Stimulated activated CD8-positive, alpha-beta memory T cell treated with anti-CD3 and anti-CD28 coated beads, Interleukin-2, amount 100 ng/mL, for 48 hours (primary cell): ENCODE measurements at places on chromosomes 4 and X.

GRCh38 chr4:78747475-78747922, 28.7 kb upstream of the BMP2K start:
- DNase-seq, result no peak

- no peak for DNase-seq
Observed at GRCh38 chr4:173091362-173091761, 77.2 kb upstream of the GALNT7 start.

- DNase-seq, result no peak
Observed at GRCh38 chrX:129488359-129488758, 34.9 kb downstream of the SMARCA1 start.

GRCh38 chr4:90121676-90122354, 5.4 kb upstream of the CCSER1 start:
- no peak for DNase-seq

- DNase-seq, result no peak
Observed at GRCh38 chr4:183848805-183849204, 56.3 kb upstream of the STOX2 start.

- DNase-seq, result no peak
Observed at GRCh38 chr4:125992891-125993290, 678.1 kb downstream of the FAT4 start.

GRCh38 chr4:79431839-79432238, 23.8 kb upstream of the GK2 start:
- DNase-seq, result no peak

DNA sequence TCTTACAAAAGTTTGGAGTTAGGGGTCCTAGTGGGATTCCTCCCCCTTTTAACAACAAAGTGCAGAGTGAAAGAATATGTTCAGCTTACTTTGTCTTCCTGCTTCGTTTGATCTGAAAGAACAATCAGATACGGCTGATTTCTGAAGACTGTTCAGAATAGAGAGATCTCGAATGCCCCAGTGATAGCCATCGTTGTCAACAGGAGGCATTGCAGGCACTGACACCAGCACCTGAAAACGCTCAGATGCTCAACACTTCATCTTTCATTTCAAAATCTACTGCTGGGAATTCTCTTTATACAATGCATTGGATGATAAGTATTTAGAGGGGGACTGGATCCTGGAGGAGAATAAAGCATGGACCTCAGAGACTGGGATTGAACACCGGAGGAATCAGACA, 186.3 kb upstream of the TENM3 start:
- no peak for DNase-seq

DNA sequence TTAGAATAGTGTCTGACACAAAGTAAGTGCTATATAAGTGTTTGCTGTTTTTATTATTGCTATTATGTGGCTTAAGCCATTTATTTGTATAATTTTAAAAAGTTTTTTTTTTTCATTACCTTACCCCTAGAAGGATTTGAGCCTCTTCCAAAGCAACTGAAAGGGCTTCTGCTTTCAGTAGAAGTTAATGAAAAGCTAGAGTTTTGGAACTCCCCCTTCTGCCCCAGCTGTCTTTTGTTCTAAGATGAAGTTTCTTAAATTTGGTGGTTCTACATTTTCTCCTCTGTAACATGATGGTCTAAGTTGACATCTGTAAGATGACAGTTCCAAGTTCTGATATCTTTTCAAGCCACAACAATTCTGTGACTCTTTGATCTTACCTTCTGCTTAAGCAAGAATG, 30.3 kb downstream of the FHIP1A start:
- no peak for DNase-seq

- DNase-seq, result no peak
Observed at GRCh38 chrX:120302434-120302833, 8.8 kb downstream of the TMEM255A start.

DNA sequence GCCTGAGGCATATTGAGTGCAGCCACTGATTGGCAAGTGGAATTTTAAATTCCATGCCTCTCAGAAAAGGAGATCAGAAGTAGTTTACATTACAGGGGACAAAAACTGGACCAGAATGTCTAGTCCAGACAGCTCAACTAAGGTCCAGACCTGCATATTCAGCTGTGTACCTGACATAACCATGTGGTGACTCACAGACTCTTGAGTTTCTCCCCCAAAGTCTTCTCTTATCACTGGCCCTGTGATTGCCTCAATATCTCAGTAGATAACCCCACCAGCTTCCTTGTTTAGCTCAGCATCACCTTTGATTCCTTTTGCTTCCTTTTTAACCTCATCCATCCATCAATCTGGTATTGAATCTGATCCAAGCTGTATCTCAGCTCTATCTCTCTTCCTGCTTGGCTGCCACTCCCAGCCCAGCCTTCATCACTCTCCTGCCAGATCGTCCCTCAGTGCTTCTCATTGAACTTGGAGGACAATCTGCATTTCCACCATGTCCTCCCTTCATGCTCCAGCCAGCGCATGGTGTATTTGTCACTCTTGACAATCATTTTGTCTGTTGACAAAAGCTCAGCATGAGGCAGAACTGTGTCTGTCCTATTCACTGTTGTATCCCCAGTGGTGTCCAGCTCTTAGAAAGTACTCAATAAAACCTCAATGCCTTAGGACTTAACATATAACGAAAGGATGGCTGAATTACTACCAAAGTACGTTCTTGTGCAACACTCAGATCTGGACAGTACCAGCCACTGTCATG, 27.8 kb upstream of the SLC2A9 start:
- no peak for DNase-seq

DNA sequence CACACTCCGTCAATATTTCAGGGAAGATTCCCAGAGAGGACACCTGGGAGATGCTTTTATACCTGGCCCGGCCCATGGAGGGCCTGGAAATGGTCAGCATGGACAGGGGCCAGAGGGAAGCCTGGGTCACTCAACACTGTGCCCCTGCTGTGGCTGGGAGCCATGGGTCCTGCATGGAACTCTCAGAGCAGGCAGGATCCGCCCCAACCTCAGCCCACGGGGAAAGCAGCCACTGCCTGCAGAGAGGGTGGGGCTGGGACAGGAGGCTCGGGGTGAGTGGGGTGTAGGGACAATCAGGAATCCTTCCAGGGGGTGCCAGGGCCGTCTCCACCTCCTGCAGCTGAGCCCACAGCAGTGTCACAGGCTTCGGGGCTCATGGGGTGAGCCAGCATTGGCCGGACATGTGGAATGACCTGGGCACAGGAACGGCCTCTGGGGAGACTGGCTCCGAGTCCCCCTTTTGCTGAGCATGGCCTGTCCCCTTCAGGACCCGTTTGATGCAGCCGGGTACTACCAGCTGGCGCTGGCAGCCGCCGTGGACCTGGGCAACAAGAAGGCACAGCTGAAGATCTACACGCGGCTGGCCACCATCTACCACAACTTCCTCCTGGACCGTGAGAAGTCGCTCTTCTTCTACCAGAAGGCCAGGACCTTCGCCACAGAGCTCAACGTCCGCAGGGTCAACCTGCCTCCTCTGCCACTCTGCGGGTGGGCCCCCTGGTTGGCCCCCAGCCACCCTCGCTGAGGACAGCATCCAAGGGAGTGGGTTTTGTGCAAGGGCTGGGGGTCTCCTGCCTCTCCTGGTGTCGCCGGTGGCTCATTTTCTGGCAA, 29.1 kb upstream of the HTRA3 start:
- no peak for DNase-seq

GRCh38 chrX:150081076-150081475, 142.8 kb upstream of the EOLA2 start:
- DNase-seq, result no peak

DNA sequence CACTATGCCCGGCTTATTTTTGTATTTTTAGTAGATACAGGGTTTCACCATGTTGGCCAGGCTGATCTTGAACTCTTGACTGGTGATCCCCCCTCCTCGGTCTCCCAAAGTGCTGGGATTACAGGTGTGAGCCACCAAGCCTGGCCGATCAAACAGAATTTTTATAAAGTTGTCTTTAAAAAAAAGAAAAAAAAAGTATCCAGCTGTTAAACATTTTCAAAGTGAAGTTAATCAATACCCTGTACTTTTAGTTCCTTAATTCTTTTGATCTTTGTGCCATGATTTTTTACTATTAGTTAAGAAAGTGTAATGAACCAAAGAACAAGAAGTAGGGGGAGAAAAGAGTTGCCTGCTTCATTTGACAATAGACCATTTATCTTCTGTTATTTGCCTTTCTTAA, 24.3 kb downstream of the SMAD1 start:
- DNase-seq, result no peak

DNA sequence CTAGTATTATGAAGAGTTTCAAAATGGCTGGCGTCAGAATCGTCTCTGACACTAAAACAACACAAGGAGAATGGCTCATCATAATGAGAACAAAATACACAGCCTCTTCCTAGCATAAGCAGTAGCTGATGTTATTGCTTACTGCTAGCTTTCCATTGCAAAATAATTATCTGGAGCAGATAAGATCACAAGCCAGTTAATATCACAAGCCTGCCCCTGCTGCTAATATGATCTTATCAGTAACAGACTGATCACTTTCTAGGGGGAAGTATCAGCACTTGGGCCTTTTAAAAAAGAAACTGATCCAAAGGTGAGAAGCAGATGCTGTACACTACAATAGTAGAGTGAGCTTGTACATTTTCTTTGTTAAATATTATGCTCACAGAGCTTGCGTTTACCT, 554.8 kb upstream of the PABPC4L start:
- no peak for DNase-seq

DNA sequence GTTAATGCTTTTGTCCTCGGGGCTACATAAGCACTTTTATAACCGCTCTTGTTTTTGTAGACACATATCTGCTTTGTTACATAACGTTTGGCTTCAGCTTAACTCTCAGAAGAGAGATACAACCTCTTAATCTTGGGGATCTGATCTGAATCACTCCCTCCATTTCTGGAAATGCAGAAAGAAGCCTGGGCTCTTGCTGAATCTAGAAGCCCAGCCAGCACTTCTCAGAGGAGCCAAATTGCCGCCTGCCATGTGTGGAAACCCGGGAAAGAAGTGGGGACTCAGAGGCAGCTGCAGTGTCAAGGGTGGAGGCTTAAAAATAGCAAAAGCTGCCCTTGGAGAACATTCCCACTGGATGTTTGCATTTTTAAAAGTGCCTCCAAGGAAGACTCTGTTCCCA, 69.3 kb upstream of the LDB2 start:
- no peak for DNase-seq

- no peak for DNase-seq
Observed at GRCh38 chrX:93594780-93595179, 78.6 kb downstream of the NAP1L3 start.

GRCh38 chr4:97349468-97350186, 793.6 kb downstream of the STPG2 start:
- no peak for DNase-seq

GRCh38 chr4:169618986-169619385, 1.4 kb upstream of the CLCN3 start:
- no peak for DNase-seq

GRCh38 chrX:35380808-35381700, 417.1 kb upstream of the MAGEB16 start:
- DNase-seq, result no peak

DNA sequence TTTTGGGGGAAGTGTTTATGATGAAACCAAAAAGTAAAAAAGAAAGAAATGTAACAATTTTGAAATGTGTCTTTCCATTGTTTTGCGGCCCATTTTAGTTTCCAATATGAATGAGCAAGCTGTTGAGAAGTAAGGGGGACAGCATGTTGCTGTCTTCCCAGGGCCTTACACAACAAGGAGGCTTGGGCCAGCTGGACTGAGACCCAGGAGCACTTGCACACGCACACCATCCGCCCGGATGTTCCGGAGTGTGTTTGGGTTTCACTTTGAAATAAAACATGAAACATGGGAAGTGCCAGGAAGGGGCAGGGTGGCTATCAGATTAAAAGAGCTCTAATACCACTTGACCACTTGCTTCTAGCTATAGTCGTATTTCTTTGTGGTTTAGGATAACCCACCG, 144.4 kb downstream of the NHS start:
- no peak for DNase-seq

DNA sequence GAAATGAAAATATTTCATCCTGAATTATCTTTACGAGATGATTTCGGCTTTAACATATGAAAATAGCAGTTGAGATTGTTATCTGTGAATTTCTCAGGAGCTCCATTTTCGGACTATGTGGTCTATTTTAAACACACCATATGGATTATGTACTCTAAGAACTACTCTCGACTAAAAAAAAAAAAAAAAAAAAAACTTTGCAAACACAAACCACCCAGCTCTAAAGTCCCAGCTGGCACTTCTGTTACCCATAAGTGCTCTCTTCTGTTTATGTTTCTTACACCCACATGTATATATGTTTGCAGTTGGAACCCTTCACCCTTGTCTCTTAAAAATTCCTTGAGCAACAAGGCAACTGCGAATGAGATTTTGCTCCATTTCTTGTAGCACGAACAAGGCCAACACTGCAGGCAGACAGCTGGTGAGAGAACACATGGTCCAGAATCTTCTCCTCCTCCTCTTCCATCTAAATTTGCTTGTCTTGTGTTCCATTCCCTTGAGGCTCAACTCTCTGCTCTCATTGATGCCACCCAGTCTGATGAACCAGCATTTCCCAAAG, 172.7 kb upstream of the HCCS start:
- DNase-seq, result no peak

- DNase-seq, result no peak
Observed at GRCh38 chr4:107333518-107333917, 297.4 kb upstream of the DKK2 start.

GRCh38 chrX:42954880-42955279, 176.9 kb upstream of the PPP1R2C start:
- no peak for DNase-seq

DNA sequence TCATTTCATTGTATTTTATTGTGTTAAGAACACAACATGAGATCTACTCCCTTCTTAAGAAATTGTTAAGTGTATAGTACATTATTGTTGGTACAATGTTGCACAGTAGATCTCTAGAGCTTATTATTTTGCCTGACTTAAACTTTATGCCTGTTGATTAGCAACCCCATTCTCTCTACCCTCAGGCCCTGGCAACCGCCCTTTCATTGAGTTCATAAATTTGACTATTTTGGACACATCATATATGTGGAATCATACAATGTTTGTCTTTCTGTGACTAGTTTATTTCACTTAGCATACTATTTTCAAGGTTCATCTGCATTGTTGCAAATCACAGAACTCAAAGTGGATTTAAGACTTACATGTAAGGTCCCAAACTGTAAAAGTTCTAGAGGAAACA, 222.1 kb downstream of the IL15 start:
- DNase-seq, result no peak

- DNase-seq, result no peak
Observed at GRCh38 chrX:43703211-43703791, 47.2 kb downstream of the MAOA start.

GRCh38 chrX:47797084-47797483, 39.6 kb upstream of the ZNF81 start:
- DNase-seq, result no peak

GRCh38 chrX:8103655-8104054, 67.4 kb downstream of the VCX2 start:
- DNase-seq, result no peak

GRCh38 chr4:69167300-69167699, 47.2 kb downstream of the UGT2B11 start:
- no peak for DNase-seq
